ENCODE measurements at places on chromosomes 3 and 15.

- DNase-seq: no peak
These were observed 122.3 kb upstream of the PRR20G start for GRCh38 chr3:127410137-127410488.

DNA sequence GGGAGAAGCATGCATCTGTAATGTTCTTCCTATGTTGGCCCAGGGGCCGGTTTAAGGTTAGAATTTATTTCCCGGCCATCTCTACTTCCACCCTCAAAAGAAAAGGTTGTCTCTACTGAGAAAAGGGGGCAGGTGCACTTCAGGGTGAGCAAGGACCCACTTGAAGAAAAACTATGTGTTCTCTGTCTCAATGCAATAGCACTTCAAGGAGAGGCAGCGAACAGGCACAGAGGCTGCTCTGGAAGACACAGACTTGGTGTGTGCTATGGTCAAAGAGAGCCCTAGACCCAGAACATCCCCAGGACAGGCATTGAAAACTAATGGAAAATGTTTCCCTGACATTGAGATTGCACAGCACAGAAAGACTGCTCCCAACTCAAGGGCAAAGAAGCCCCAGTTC, 7.6 kb downstream of the MINDY4B start:
- DNase-seq: no peak

GRCh38 chr3:150733373-150733935, 29.5 kb downstream of the SIAH2 start:
- no peak for DNase-seq

DNA sequence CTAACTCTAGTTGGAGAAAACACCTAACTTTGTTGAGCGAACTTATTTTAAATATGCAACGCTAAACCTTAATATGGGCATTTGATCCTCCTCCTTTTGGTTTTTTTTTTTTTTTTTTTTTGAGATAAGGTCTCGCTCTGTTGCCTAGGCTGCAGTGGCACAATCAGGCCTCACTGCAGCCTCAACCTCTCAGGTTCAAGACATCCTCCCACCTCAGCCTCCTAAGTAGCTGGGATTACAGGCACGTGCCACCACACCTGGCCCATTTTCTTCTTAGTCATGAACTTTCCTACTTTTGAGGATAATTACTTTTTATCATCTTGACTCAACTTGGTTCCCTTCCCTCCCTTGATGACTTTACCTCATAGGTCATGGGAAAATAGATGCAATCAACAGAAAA, 3.9 kb downstream of the NUSAP1 start:
- no peak for DNase-seq

GRCh38 chr15:56758770-56759449, 25.6 kb upstream of the ZNF280D start:
- no peak for DNase-seq

DNA sequence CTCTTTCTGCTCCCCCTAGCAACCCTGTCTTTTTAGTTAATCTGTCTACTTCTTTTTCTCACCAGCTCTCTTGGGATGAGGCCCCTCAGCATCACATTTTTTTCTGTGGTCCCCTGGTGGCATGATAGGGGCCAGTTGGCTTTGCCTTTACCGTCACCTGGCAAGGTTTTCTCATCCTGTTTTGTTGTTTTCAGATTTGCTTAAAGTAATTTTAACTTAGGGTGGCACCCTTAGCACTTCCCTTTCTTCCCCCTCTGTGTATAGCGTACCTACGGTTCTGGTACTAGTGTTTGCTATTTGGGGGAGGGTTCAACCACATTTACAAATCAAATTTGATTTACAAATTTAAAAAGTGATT, 35.6 kb downstream of the PDCD6IP start:
- no peak for DNase-seq

DNA sequence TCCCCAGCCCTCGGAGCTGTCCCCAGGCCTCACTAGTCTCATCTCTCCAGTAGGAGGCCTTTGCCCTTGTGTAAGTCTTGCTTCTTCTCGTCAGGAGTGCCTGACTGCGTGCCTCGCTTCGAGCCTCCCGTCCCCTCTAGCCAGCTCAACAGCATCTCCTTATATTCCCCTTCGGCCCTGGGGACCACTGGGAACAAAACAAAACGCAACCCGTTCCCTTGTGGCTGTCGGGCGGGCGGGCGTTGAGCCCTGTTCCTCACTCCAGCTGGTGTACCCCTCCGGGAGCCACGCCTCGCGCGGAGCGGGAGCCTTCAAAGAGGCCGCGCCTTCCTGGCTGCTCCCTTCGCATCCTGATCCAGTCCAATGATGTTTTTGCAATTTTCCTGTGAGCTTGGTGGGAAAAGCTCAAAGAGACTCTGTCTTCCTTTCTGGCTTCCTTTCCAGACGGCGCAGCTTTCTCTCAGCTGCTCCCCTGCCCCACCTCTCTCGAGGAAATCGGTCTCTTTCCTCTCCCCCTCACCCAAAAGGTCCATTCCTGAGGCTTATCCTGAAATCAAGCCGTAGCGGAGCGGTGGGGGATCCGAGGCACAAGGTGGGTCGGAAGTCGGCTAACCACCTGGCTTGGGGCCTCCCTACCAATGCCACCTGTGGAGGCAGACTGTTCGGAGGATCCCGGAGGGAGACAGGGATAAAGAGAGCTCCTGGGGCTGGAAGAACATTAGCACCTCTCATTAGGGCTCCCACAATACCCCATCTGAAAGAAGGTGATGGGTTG, 33.4 kb upstream of the SRP14 start:
- no peak for DNase-seq

- DNase-seq: no peak
These were observed 495 bp downstream of the CDC25A start for GRCh38 chr3:48187579-48188265.

DNA sequence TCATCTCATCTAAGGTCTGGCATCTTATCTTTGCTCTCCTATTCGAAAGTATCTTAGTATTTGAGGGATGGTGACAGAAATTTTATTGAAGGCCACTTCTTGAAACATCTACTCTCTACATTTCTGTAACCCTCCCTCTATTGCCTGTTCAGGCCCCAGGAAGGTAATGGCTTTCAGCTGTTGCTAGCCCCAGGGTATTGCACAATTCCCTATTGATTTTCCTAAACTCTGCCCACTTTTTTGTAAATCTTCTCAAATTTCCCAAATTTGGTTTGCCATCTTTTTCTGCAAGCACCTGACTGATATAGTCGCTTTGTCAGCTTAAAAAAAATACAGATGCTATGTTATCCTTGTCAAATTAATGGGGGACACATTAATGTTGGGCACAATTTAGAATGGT, 242.1 kb downstream of the RAP2B start:
- no peak for DNase-seq

GRCh38 chr15:78645009-78645408, 4.0 kb upstream of the CHRNB4 start:
- no peak for DNase-seq

DNA sequence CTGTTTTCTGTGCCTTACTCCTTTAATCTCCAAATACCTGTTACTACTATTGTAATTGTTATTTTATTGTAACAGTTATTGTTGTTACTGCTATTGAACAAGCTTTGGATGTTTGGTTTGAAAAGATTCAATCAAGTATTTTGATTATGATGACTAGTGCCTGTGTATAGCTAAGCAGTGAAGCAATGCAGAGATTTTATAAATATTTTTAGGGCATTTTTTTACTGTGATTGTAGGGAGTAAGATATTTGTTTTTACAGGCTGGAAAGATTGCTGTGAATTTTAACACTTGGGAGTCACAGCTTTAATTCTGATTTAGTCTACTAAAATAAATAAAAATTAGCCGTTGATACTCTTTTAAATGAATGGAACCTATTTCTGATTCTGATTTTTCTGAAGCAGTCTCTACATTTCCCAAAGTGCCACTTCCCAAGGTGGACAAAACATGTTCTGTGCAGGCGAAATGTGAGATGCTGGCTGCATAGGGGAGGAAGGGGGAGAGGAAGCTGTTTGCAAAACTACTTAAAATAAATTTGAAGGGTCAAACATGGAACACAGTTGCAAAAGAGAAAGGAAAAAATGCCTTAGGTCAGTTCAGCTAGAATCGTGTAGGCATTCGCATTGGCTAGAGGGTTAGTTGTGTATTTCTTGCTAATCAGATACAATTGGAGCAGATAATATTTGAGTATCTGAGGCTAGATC, 25.7 kb downstream of the EEFSEC start:
- no peak for DNase-seq

DNA sequence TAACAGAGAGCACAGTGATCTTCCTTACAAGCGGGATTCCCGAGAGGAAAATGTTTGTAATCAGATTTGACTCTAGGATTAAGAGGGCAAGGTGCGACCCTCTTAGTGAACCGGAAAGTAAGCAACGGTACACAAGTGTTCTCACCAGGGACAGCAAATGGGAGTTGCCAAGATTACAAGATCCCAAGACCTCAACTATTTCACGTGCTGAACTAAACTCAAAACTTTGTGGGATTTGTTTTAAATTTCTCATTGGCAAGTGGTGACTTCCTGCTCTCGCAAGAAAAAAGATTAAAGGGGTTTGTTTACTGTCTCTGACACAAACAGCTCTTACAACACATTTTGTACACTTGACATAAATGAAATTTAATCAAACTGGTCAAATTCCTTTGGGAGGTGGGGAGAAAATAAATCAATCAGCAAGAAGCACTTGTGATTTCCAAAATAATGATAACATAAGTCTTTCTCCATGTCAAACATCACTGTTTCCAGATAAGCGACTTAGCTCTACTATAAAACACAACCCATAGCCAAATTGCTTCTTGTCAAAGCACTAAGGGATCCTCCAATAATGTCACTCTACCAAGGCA, 2.2 kb upstream of the PGPEP1L start:
- no peak for DNase-seq

- no peak for DNase-seq
These were observed 25.8 kb downstream of the OXNAD1 start for GRCh38 chr3:16290827-16291196.

- no peak for DNase-seq
These were observed 428.3 kb upstream of the ATP11B start for GRCh38 chr3:182364723-182365650.

- DNase-seq: no peak
These were observed 67.1 kb downstream of the AAGAB start for GRCh38 chr15:67187351-67187854.

GRCh38 chr15:87961851-87962420, 294.6 kb downstream of the NTRK3 start:
- DNase-seq: no peak
